ENCODE measurements at places on chromosomes 1 and 21. TPM values are rescaled to one million over a fixed set of nuclear protein-coding genes. Genes with fewer than 3 reads are reported as not detected.

Gene RGSL1
- 0.15 TPM for total RNA-seq

DNA sequence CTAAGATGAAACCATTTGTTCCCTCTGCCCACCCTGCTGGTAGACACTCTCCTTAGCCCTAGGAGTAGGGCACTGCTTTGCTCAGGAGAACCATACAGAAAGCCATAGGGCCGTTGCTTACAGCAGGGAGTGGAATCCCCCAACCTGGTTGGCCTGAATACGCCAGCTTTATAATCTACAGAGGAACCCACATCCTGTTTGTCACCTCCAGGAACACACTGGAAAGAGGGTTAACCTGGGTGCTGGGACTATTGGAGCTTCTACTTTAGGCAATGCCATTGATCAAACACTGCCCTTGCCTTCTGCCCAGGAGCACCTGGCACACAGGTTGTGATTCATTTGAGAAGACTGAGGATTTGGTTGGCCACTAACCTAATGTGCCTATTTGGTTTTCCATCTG, 124.8 kb downstream of the TNR start:
- DNase-seq = no peak

- DNase-seq = no peak
Observed at GRCh38 chr1:148379170-148379500, 104.0 kb downstream of the PPIAL4G start.

Gene PRELP
- 0.05 TPM for total RNA-seq

- DNase-seq = no peak
Observed at GRCh38 chr1:222732216-222733159, 4.5 kb upstream of the FAM177B start.

Gene KIAA1614
- 5.9 TPM for total RNA-seq

Gene HEYL
- not detected for total RNA-seq

Gene KCNK2
- not detected for total RNA-seq

Gene YY1AP1
- total RNA-seq = 82.7 TPM

DNA sequence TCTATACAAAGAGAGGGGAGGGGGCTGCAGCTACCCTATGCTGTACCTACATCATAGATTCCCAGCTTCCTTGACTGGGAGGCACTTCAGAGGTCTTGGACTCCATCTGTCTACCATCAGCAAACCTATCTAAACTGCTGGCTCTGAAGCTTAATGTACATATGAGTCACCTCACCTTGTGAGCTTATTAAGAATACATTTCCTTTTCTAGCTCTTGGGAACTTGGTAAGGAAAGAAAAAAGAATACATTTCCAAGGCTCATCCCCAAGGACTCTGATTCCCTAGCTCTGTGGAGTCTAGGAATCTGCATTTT, 50.0 kb upstream of the PRELP start:
- DNase-seq = peak; percentile 36

DNA sequence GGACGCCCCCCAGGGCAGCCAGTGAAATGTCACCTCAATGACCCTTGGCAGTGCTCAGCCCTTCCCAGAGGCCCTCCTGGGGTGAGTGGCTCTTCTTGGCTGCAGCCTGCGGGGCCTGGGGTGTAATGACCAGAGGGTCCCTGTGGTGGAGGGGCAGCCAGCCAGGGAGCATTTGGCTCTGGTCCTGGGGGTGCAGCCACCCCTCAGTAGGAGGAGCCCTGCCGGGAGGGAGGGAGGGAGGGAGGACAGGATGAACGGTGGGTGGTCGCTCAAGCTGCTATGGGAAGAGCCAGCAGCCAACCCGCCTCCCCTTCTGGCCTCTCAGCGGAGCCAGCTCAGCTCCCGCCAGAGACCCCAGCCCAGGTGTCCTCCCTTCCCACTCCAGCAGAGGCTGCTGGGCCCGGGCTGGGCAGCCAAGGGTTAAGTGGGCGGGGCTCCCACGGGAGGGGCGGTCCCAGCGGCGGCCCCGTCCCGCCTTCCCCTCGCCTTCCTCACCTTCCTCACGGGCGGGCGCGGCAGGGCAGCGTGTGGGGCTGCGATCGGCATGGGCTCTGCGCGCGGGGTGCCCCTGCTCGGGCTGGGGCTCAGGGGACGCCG, 9.0 kb upstream of the PLCH2 start:
- no peak for DNase-seq

Gene PTGFRN
- 76.7 TPM for total RNA-seq

DNA sequence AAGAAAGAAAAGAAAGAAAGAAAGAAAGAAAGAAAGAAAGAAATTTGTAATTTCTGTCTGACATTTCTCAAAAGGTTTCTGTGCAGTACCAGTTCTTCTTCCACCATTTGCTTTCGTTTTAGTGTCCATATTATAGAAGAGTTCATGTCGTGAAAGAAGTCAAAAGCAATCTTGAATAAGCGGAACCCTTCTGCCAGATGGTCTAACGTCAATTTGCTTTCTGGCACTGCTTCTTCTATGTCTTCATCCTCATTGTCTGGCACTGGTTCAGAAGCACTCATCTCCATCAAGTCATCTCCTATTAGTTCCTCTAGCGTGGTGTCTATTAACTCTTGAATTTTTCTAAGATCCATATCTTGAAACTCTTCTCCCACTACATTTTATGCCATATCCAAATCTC, 170.0 kb upstream of the KCTD3 start:
- DNase-seq = no peak

GRCh38 chr1:26411624-26412074, 1.0 kb downstream of the LIN28A start:
- DNase-seq = no peak

GRCh38 chr1:55230659-55231058, 15.5 kb upstream of the USP24 start:
- peak; percentile 40 for DNase-seq

DNA sequence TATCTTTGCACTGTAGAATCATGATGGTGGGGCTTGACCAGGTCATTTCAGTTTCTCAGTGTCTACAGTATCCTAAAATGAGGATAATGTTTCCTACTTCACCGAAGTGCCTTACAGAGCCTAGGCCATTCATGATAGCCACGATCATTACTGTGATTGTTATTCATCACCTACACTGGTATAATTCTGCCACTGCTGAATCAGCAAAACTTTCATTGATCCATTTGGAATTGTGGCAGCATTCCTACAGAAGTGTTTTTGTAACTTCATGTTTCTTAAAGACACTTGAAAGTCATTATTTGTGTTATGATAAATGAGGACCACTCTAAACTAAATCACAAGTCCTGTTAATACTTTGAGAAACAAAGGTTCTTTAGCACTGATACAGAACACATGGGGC, 6.0 kb upstream of the PLPPR5 start:
- no peak for DNase-seq

DNA sequence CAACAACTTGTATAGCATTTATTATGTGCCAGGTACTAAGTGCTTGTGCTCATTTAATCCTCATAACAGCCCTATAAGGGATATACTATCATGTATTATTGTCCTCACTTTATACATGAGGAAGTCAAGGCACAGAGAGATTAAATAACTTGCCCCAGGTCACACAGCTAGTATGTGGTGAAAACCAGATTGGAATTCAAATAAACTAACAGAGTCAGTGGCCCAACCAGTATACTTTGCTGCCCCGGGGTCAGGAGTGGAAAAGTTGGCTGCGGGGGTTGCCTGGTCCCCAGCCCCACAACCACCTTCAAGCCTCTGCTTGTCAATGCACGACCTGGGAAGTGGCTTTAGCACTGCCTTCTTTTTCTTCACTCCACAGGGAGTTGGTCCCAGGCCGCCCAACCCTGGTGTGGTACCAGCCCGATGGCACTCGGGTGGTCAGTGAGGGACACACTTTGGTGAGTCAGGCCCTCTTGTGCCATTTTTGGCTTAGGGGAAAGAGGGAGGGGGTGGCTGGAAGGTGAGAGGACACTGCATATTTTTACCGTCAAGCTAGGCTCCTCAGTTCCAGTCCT, 2.5 kb downstream of the ADAM15 start:
- DNase-seq = no peak

GRCh38 chr1:36625253-36625934, 142.7 kb upstream of the CSF3R start:
- no peak for DNase-seq

DNA sequence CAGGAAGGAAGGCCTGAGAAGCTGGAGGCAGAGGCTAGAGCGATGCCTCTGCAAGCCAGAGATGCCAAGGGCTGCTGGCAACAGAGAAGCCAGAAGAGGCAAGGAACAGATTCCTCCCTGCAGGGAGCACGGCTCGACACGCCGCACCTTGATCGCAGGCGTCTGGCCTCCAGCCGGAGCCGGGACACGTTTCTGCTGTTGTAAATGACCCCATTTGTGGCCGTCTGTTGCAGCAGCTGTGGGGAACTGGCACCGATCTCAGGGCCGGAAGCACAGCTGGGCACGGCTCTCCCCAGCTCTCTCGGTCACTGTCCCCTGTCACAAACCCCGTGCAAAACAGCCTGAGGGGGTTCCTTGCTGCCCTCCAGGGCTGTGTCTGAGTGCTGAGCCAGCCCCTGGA, 59.6 kb downstream of the SIK1 start:
- no peak for DNase-seq

DNA sequence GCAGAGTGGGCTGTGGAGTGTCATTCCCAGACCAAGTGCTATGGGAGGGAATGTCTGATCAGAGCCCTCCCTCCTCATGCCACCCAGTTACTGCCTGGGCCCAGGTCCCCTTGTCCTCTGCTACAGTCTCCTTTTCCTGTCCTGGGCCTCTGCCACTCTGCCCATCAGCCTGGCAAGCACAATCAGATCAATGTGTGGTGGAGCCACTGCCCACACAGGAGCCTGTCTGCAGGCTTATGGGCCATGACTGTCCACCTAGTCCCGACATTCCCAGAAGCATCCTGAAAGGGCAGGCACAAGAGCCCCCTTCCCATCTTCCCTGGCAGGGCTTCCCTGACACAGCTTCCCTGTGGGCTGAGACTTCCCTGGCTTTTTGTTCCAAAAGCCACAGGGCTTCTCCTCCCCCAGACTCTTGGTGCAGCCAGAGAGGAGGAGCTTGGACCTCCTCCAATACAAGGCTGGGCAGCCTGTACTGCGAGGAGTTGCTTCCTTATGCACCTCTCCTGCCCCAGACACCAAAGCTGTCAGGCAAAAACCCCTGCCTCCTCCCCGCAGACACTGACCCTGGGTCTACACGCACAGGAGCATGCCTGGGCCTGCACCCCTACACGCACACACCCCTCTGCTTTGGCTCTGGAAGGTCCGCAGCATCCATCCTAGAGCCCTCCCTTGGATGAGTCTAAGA, 29.2 kb upstream of the CNTN2 start:
- DNase-seq = peak; percentile 8

DNA sequence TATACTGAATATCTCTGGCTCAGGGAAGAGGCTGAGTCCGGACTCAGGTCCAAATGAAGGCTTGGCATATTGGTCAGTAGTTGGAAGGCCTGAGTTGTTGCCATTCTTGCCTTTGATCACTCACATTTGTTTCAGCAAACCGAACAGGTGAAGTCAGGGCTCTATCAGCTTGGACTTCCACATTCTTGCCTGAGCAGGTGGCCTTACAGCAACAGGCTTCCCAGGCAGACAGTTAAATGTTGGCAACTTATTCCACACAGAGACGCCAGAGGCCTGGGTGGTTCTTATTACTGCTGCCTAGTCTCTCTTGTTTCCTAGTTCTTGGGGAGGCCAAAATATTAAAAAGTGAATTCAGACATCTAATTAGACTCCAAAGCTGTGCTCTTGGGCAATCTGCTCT, 36.6 kb downstream of the XCL2 start:
- no peak for DNase-seq

DNA sequence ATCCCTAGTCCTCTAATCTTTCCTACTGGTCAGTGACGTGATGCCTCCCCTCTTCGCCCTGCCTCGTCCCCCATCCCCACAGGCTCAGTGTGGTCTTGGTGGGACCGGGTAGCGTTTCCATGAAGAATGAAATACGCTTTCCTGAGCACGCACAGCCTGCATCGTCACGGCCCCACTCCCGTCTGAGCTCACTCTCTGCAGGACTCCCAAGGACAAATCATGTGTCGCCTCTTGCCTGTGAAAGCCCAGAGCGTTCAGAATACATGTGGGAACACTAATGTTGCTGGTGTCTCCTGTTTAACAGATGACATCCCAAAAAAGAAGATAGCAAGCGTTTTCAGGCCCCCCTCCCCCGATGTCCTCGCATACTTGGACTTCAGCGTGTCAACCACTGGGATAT, 49.2 kb downstream of the S100B start:
- no peak for DNase-seq

Gene LIN28A
- not detected for total RNA-seq

- DNase-seq = peak; percentile 83
Observed at GRCh38 chr1:204435381-204435831, 23.8 kb upstream of the PPP1R15B start.

DNA sequence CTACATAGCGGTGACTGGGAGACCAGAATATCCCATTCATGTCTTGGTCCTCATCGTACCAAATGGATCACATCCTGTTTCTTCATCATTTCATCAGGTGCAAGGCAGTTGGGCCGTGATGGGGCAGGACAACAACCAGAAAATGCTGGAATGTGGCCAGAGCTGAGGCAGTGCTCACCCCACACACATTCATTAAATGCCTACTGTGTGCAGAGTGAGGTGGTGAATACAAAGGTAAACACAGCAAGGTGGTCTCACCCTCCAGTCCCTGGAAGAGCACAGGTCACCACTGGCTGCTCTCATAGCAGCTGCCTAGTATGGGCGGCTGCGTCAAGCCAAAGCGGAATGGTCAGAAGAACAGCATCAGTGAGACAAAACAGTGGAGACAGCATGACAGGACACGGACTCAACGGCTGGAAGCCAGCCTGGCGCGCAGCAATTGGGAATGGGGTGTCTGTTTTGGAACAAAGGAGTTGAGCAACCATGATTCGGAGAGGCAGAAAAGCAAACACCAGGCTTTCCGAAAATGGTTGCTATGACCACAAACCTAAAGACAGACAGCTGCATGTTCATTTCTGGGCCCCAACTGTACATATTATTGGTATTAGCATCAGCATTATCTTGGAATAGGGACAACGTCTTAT, 5.6 kb upstream of the ADAMTSL4 start:
- no peak for DNase-seq

DNA sequence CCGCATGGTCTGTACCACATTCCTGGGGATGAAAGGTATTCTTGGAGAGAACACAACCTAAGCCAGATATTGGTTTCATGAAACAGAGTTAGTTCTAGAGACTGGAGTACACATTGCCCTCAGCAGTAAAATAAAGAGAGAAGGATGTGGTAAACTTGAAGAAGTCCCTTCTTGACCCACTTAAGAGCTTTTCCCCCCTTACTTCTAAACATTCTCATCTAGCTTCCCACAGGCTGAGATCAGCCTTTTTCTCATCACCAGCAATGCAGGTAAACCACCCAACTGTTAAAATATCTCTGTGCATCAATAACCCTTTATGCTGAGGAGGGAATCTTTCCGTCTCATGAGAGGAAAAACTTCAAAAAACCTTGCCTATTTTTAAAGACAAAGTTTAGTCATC, 62.6 kb downstream of the SUSD4 start:
- no peak for DNase-seq

- DNase-seq = no peak
Observed at GRCh38 chr1:182664296-182664695, 20.1 kb downstream of the RGS8 start.
